Femur (tissue), 1 donor: ENCODE measurements at places on chromosomes 6 and 20.
A peak's percentile ranks its signal among the peaks of the same experiment; 100 is the strongest.

- DNase-seq, result peak; percentile 86
Observed at GRCh38 chr20:23061734-23062561, 12.5 kb upstream of the THBD start.

GRCh38 chr6:154857529-154857928, 124.3 kb downstream of the SCAF8 start:
- no peak for DNase-seq

DNA sequence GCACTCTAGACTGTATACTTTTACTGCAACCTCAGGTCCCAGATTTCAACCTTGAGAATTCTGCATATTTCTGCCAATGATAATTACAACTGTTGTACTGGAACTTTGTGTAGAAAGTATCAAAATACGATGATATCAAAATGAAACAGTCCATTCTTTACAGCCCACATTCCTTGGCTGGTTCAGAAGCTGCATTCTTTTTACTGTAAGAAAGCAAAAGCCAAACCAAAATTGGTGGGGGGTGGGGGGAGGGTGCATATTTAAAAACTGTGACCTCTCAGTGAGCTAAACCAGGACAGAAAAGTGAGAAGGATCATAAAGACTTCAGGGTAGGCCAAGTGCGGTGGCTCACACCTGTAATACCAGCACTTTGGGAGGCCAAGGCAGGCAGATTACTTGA, 41.8 kb upstream of the UBR2 start:
- no peak for DNase-seq

DNA sequence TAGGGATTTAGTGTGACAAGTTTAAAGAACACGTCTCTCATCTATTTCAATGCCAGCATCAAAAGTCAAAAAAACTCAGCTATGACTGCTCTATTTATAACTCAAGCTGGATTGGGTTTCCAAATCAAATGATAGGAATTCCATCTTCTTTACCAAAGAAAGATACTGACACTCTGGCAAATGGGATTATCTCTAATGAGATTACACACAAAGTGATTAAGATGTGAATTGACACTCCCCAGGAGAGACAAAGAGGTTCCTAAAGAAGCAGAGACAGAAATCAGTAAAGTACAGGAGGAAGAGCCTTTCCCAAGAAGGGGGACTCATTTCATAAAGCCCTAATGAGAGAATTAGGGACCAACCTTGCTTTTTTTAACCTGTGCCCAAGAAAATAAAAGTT, 92.1 kb downstream of the ID4 start:
- no peak for DNase-seq

- DNase-seq, result no peak
Observed at GRCh38 chr6:105545947-105546731, 143.3 kb upstream of the PREP start.

- DNase-seq, result peak; percentile 81
Observed at GRCh38 chr20:23340524-23340923, 10.1 kb upstream of the NXT1 start.

GRCh38 chr6:133568970-133569889, 319.7 kb upstream of the TCF21 start:
- DNase-seq, result no peak

DNA sequence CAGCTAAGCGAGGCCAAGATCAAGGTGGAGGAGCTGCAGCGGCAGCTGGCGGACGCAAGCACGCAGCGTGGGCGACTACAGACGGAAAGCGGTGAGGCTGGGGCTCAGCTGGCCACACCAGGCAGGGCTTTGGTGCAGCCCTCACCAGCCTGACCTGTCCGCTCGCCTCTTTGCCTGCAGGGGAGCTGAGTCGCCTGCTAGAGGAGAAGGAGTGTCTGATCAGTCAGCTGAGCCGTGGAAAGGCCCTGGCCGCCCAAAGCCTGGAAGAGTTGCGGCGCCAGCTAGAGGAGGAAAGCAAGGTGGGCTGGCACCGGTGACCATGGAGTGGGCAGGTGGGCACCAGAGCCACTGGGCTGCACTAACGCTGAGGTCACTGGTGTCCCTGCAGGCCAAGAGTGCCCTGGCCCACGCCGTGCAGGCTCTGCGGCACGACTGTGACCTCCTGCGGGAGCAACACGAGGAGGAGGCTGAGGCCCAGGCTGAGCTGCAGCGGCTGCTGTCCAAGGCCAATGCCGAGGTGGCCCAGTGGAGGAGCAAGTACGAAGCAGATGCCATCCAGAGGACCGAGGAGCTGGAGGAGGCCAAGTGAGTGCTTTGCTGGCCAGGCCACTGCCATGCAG, 42.8 kb downstream of the MYH7B start:
- no peak for DNase-seq

DNA sequence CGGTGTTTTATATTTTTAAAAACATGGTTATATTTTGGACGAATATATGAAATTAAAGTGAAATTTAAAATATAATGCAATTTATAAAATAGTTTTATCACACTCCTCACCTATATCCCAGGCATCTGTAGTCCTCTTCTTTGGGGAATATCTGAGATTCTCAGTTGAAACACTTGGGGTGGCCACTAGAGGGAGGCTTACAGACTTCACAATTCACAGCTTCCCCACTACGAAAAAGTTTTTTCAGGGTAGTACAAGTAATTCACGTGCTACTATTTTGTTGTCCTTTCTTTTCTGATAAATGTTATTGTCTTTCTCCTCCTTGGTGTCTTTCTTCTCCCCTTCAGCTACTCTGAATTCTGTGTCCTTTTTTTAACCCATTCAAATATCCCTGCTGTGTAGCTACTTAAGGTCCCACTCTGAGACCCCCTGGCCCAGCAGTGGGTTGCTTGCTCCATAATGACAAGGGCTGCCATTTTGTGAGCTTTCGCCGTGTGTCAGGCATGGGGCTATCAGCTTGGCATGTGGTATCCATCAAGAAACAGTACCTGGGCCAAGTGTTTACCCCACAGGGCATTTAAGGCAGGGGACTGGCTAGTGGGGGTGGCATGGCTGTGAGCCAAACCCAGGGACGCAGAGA, 43.6 kb upstream of the PHACTR3 start:
- no peak for DNase-seq

DNA sequence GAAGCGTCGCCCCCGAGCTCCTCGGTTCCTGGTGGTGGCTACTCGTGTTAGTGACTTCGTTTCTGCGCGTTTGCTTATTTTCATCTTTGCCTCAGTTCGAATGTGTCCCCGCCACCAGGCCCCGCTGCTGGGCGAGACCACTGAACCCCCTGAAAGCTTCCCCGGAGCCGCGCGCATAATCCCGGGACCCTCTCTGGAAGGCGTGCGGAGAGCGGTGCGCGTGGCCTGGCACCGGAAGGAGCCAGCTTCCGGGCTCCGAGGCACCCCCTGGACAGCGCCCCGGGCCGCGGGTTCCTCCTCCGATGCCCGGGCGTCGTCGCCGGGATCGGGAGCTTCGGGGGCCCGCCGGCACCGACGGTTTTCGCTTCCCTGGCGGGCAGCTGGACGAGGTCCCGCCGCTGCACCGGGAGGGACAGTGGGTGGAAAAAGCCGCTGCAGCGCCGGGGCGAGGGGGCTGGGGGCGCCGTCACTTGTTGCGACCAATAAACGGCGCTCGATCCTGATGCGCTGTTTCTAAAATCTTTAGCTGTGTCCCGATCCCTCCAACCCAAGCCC, 643 bp upstream of the SLC35D3 start:
- peak; percentile 33 for DNase-seq

- no peak for DNase-seq
Observed at GRCh38 chr6:122818866-122819265, 29.8 kb downstream of the SMPDL3A start.

- peak; percentile 8 for DNase-seq
Observed at GRCh38 chr6:30894381-30894780, 10.1 kb downstream of the DDR1 start.

DNA sequence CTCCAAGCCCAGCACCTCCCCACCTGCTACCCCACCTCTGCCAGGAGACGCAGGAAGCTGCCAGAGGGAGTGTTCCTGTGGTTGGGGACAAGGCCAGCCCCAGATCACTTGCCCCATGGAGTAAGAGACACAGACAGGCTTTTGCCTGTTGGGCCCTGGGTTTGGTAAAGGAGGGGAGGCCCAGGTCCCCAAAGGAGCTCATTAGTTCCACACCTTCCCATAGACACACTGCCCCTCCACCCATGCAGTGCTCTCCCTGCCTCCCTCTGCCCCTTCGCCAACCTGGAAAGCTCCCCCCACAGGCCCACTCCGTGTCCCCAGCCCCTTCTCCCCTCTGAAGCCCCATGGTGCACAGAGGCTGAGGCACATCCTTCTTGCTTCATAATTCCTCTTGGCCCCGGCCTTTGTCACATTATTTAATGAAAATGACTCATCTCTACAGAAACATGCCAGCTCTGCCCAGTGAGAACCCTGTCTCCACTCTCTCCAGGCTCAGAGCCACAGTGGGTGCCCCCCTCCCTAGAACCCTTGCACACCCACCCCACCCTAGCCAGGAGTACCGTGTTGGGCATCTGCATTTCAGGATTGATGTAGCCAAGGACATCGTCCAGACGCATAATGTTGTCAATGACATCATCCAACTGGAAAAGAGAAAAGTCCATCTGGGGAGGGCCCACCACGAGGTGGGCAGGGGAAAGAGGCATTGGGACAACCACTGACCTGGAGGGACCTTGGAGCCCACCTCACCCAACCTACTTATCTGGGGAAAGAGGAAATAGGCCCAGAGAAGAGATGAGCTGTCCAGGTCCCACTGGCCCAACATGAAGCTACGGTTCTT, 46.0 kb downstream of the TFEB start:
- no peak for DNase-seq

- no peak for DNase-seq
Observed at GRCh38 chr20:45832619-45833018, 980 bp upstream of the SNX21 start.

DNA sequence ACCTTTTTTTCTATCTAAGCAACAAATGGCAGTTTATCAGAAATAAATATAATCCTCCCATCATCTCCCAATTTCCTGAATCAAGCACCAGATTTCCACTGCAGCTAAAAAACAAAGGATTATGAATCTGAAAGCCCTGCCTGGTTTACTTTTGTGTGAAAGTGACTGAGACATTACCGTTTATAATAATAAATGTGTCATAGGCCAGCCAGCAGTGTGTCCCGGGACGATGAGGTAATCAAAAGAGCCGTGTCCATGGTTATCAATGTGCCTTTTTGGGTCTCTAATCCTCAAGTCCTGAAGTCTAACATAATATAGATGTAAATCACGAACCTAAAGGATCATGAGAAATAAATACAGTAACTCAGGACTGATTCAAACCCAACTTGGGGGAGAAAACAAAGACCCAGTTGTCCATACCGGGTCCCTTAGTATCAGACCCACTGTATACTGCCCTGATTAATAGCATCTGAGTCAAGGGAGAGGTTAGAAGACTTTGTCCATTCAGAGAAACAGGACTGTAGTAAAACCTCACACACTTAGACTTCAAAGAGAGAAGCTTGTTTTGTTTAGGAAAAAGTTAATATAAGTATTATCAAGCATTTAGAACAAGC, 149.1 kb downstream of the SASH1 start:
- DNase-seq, result no peak

GRCh38 chr20:20009784-20010253, 7.3 kb upstream of the NAA20 start:
- DNase-seq, result no peak

DNA sequence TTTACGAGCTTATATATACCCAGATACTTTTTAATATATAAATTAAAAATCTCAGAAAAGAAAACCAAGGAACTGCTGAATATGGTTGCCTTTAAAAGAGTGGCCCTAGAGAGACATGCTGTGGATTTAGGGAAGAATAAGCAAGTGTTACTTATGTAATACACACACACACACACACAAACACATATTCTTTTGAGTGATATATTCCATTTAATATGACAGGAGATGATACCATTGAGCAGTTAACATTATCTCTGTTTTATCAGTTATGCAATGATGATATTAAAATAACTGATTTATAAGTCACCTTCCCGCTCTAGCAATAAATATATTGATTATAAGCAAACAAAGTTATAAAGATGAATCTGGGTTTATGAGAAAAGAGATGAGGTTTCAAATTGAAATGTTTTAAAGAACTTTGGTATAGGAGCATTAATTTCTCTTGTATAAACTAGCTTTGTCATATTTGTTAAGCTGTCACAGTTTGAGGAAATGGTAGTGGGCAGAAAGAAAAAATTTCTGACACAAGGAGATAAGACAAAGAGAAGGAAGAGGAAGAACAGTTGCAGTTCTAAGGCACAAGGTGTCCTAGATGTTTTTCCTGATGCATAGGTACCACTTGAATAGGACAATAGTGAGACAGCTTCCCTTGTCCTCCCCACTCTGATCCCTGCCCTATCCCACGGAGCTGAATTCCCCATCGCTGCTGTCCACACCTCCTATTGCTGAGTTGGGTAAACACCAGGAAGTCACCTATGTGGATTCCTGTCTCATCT, 26.4 kb downstream of the GPX5 start:
- DNase-seq, result no peak

DNA sequence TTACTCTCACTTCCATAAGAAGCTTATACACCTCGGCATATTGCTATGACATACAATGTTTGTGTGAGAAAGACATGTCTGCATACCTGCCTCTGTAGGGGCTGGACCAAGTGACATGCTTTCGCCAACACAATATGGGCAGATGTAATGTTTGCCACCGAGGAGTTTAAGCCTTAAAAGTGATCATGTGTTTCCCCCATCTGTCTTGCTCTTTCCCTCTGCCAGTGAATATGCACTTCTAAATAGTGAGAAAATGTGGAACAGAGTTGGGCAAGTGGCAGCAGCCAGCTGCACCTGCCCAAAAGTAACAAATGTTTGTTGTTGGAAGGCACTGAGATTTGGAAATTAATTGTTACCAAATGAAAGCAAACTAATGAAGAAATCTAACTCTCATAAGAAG, 274.8 kb upstream of the BTBD3 start:
- DNase-seq, result no peak

DNA sequence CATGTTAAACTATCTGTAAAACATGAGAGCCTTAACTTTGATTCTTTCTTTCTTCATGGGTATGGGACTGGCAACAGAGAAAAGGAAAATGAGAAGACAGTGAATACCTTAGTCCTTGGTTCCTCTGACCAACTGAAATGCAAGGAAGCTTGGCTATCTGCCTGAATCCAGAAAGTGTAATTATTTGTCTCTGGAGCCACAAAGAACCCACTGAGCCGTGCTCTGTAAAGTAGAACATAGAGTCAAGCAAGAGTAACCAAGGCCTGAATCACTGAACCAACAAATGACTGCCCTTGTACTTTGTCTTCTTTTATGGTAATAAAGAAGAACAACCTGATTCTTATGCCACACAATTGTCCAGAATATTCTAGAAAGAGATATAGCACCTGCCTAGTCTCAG, 27.6 kb downstream of the PKHD1 start:
- no peak for DNase-seq

GRCh38 chr20:7375905-7376304, 564.4 kb downstream of the HAO1 start:
- no peak for DNase-seq

DNA sequence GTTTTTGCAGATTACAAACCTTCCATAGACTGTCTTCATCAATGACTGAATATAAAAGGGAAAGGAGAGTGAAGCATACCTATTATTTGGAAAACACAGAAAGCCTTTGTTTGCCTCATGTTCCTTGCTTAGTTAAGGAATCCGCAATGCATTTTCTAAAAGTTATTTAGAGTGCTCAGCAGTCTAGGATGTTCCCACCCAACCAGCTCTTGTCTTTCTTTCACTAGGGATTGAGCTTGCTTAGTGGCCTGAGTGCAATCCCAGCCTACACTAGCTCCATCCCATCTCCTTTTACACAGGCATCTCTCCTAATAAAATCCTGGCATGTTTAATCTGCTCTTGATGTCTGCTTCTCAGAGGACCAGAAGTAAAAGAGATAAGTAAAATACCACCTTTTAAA, 850.5 kb upstream of the GJE1 start:
- no peak for DNase-seq
